ENCODE measurements at places on chromosomes 11 and 22. TPM values are rescaled to one million over a fixed set of nuclear protein-coding genes. Genes with fewer than 3 reads are reported as not detected.

DNA sequence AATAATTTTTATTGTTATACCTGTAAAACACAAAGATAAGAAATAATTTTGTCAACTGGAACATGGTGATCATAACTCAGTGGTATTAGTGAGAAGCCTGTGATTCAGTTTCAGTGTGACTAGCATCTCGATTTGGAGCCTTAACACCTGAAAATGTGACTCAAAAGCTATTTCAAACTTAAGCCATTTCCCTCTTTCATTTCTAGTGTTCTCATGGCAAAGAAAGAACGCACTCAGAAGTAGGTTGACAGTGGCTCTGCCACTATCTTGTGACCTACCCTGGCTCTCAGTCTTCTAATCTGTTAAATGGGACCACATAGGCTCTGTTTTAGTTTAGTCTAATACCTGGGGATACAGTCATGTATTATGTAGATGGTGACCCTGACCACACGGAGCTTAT lies 62.7 kb downstream of the ISX start:
- DNase-seq = no peak

GRCh38 chr11:78786746-78787145 lies 212.1 kb upstream of the NARS2 start:
- no peak for DNase-seq

GRCh38 chr11:71962428-71963038 lies 33.7 kb downstream of the RNF121 start:
- DNase-seq = no peak

DNA sequence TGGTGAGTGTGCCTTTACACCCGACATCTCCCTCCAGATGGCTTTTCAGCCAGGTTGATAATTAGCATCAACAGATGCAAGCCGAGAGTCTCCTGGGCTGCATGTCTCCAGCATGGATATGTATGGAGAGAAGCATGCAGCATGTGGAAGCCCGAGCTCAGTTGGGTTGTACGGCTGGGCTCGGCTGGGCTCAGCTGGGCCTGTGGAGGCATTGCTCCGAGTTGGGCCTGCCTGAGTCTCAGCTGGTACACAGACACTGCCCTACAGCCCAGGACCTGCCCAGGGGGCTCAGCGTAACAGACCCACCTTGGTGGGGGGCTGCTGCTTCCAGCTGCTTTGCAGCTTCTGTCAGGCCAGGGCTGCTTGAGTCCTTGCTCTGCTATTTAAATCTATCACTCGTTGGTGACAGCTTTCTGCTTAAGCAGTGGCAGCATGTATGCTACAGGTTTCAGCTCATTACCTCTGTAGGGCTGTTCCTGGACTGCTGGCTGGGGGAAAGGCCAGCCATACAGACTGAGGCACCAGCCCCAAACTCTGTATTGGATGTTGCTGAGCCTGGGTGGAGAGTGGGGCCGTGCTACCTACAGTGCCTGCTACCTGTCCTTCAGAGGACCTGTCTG lies 115.5 kb downstream of the TEAD1 start:
- DNase-seq = no peak

FREY1 gene
- not detected for total RNA-seq

All from G401 (cell line).